ENCODE measurements at places on chromosomes 11 and 22. TPM values are rescaled to one million over a fixed set of nuclear protein-coding genes. Genes with fewer than 3 reads are reported as not detected.
A peak's percentile ranks its signal among the peaks of the same experiment; 100 is the strongest.

GRCh38 chr11:2398664-2399355 lies 1.7 kb upstream of the TSSC4 start:
- DNase-seq, result no peak

Gene BDNF
- total RNA-seq, result 2.9 TPM

DNA sequence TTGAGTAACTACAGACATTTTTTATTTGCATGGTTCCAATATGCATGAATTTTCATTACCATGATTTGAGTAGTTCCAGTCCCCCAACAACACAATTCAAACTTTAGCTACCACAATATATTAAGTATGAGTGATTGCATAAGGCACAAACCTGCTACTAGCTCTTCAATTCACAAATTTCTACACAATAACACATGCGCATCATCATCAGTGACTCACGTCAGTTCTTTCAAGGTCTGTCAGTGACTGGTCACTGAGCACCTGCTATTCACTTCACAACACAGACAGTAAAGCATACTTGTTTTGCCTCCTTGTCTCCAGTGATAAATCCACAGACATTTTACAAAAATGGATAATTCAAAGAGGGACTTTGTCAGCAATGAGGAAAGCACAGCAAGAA lies 435.1 kb upstream of the CCDC90B start:
- no peak for DNase-seq

Gene TEAD1
- total RNA-seq, result 126 TPM

- no peak for DNase-seq
Measured at GRCh38 chr11:57616595-57616994, 19.1 kb downstream of the SERPING1 start.

GRCh38 chr11:63915961-63916836 lies 765 bp downstream of the RCOR2 start:
- DNase-seq, result no peak

GRCh38 chr11:2382936-2383851 lies 6.1 kb downstream of the CD81 start:
- DNase-seq, result peak; percentile 89

DNA sequence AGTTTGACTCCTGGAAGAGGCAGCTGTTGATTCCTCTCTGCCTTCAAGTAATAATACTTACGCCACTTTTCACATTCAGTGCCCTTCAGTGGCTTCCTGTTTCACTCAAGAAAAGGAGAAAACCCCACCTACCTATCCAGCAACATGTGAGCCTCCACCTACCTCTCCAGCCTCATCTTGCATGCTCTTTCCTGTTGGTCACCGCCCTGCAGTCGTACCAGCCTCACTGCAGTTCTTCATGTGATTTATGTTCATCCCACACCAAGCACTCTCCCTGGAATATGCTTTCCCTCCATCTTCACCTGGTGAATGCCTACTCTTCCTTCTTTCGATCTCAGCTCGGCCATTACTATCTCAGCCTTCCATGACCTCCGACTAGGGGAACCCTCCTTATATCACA lies 21.8 kb upstream of the YWHAH start:
- no peak for DNase-seq

Gene NXPE2
- total RNA-seq, result 0.14 TPM

Gene ADAMTS8
- 0.57 TPM for total RNA-seq
